Stimulated activated CD4-positive, alpha-beta T cell treated with anti-CD3 and anti-CD28 coated beads, Interleukin-15, amount 100 ng/mL, for 48 hours (primary cell): ENCODE measurements at places on chromosomes 4 and X.
A peak's percentile ranks its signal among the peaks of the same experiment; 100 is the strongest.

- no peak for DNase-seq
Measured at GRCh38 chr4:176957353-176958118, 164.8 kb upstream of the VEGFC start.

GRCh38 chr4:135194477-135194876, 992.9 kb upstream of the PABPC4L start:
- DNase-seq, result no peak

DNA sequence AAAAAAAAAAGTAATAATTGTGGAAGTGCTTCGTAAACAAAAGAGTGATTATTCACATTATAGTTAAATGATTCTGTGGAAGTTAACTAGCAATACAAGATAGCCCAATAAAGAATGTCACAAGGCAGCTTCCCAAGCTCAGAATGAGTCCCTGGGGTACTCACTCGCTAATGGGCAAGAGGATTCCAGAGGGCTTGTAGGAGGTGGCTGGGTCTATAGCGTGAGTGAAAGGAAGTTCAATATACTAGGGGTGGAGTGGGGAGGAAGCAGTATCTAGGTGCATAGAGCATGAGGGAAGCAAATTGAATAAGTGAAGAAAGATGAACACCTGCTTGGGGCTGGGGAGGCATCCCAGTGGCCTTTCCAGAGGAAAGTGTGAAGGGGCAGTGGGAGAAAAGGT, 42.5 kb downstream of the RTL5 start:
- DNase-seq, result no peak

- no peak for DNase-seq
Measured at GRCh38 chrX:101208152-101208905, 11.3 kb upstream of the DRP2 start.

- DNase-seq, result peak; percentile 0
Measured at GRCh38 chrX:18674417-18674787, 2.5 kb upstream of the RS1 start.

DNA sequence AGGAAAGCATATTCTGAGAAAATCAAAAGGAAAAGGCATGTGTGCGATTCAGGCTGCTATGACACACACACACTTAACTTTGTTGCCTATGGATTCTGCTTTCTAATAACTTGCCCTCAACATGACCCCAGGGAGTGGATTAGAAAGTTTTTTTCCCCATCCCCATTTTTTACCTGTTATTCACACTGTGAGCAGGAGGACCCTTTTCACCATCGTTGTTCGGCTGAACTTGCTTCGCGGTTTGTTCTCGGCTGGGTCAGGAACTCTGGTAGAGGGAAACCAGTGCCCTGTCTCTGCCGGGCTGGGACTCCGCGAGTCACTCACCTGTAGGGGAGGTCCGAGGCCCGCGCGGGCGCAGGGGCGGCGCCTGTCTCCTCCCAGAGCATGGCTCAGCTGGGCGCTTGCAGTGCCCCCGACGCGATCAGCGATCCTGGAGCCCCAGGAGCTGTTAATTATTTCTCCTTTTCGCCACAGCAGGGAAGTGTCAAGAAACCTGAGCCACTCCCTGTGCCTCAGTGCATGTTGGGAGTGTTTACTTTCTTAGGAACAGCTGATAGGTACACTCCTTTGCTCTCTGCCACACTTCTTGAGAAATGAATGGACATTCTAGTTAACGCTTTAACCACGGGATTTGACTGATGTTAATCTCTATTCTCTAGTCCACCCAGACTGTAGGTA, at the start of gene RASSF6:
Gene RASSF6 (minus strand): TSS at position 322 of the 678 bp plus-strand sequence. CDS start 8,641 bp downstream, outside the sequence.
- DNase-seq, result no peak

GRCh38 chr4:125734504-125734903, 419.7 kb downstream of the FAT4 start:
- no peak for DNase-seq

DNA sequence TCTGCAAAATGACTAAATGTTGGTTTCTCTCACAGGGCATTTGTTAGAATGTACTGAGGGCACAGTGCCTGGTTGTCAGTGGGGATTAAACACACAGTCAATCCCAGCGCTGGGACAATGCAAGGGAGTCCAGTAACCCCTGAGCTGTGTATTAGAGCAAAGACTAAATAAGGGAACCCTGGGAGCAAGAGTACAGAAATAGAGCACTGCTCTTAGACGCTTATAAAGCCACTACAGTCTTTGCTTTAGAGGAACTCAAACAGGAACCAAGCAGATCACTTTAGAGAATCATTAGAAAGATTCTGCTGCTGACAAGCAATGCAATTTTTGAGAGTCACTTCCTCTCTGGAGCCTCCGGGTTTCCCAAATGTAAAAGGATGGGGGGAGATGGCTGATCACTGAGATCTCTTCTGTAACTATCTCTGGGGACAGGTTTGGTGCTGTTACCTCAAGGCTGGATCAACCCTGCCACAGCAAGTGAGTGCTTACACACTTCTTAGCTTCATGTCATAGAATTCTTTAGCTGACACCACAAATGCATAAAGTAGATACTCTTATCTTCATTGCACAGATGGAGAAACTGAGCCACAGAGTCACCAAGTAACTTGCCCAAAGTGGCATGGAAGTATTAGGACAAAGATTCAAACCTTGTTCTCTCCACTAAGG, 137.8 kb upstream of the CPEB2 start:
- DNase-seq, result no peak

- DNase-seq, result no peak
Measured at GRCh38 chrX:55326985-55327384, 62.3 kb upstream of the PAGE3 start.

DNA sequence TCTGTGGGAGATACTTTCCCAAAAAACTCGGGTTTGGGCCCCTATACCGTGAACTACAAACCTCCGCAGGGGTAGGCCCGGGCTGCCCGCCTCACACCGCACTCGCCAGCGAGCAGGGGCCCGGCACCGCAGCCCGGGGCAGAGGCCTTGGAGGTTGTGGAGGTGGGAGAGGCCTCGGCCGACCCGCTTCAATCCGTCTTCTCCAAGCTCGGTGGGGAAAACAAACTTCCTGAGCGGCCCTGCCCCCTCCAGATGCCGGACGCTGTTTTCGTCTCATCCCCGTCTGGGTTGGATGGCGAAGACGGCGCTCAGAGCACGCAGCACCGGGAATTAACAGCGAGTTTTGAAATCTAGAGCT, 442 bp upstream of the MCUB start:
- DNase-seq, result peak; percentile 7

DNA sequence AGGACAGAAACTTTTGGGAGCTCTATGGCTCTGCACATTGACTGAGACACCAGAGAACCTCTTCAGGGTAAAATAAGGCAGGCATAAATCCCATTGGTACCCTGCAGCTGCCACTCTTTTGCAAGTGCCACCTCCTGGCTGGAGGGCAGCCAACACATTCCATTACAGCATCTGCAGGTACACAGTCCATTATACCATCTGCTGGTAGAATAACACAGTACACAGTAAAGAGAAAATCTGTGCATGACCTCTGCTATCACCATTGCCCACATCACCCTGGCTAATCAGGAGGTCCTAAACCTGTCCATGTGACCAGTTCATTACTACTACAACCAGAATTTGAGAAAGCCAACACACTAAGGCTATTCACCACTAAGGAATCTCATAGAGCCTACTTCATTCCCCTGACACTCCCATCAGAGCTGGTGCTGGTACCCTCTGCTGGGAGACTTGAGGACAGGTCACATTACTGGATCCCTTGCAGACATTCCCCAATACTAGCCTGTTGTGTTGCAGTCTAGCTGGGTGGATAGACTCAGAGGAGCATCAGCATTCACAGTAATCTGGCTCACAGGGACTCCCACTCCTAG, 176.2 kb upstream of the TACR3 start:
- DNase-seq, result no peak

DNA sequence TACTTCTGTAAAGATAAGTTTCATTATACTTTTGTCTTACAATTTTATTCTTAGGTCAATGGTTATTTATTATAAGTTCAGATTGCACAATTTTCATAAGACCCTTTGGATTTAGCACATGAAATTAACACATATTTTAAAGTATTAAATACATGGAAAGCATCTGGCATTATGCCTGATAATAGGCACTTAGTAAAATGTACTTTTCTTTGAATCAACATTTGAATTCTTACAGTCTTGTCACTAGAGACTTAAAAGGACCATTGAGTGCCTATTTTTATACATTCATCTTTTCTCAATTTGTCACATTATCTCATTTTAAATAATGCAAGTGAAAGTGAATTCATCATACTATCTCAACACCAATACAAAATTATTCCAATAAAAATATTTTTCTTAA, 23.0 kb downstream of the NIPAL1 start:
- no peak for DNase-seq

- DNase-seq, result no peak
Measured at GRCh38 chrX:72060196-72060920, 71.4 kb downstream of the RTL5 start.

DNA sequence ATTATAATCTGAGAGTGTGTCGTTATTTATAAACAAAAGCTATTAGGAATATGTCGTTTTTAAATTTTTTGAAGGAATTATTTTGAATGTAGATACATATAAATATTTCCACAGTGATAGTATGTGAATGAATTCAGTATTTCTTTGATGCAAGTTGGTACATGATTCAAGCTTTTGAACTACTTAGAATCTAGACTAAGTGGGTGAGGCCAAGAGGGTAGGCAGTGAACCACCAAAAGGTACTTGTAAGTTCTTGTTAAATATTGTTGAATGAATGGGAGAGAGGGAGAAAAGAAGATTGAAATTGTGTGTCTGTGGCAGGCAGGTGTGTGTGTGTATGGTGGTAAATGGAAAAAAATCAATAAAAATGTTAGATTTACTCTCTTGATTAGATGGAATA, 69.6 kb downstream of the ARFIP1 start:
- no peak for DNase-seq

DNA sequence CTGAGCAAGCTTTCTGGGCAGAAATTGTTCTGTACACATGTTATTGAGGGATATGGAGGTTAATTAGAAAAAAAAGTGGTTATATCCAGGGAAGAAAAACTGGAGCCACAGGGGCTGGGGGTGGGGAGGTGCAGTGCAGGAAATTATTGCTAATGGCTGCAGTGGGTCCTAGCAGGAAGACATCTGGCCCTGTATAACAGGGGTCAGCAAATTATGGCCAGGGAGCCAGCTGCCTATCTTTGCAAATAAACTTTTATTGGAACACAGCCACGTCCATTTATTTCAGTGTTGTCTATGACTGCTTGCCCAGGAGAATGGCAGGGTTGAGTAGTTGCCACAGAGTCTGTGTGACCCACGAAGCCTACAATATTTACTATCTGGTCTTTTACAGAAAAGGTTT, 23.4 kb upstream of the PRPS2 start:
- no peak for DNase-seq

DNA sequence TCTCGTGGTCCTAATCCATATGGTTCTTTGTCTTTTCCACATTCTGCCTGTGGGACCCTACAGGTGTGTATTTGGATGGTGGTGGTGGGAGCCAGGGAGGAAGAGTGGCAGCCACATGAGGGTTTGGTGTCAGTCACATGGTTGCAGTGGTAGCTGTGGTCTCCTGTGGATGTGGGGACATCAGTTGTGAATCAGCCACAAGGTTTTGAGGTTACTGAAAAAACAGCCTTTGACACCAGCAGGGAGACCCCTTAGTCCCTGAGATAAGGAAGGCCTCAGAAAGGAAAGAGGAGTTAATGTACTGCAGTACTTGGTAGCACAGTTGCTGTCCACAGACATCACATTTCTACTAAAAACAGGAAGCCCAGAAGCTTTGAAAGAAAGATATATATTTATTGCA, 15.8 kb upstream of the GAGE10 start:
- no peak for DNase-seq

DNA sequence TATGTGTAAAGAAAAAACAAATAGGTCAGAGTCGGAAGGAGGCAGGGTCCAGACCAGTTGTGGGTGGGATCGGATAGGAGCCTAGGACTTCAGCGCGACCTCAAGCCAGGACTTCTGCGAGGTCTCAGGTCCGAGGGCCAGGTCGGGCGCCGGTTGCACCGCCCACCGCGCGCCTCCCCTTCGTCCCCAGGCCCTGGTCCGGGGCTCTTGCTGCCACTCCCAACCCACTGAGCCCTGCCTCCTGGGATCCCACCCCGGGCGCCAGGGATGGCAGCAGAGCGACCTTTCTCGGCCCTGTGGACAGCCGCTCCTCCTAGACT, 12.3 kb downstream of the PITX2 start:
- no peak for DNase-seq

DNA sequence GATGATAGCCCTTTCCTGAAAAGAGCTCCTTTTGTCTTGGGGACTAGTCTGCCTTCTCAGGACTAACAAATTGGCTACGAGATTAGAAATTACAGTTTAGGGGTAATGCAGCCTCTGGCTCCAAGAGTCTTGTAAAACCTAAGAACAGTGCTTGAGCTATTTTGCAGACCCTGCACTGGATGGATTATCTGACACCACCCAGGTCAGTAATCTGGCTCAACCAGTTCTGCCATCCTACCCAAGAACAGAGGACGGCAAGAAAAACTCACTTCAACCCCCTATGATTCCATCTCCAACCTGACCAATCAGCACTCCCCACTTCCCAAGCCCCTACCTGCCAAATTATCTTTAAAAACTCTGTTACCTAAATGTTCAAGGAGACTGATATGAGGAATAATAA, 225.1 kb downstream of the FAM47A start:
- DNase-seq, result no peak

GRCh38 chr4:178871476-178871875, 1429.2 kb upstream of the AGA start:
- no peak for DNase-seq

- DNase-seq, result no peak
Measured at GRCh38 chrX:146602246-146602645, 207.3 kb upstream of the CXorf51B start.

- no peak for DNase-seq
Measured at GRCh38 chr4:85928775-85929591, 430.9 kb downstream of the MAPK10 start.

DNA sequence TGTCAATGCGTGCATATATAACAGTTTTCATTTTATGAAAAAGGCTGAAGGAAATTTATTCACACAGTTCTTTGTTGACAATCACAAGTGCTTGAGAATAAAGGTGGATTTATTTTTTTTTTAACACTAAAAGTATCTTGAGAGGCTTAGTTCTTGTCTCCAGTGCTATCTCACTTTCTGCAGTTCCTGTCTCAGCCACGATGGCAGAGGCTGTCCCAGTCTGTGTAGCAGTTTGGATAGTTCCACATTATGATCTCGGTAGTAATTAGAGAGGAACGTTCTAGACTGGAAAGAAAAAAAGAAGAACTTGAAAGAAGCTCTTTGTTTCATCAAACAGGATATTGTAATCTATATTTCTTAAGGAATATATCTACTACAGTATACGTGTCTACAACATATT, 229.0 kb downstream of the UGT8 start:
- DNase-seq, result no peak

GRCh38 chr4:143641361-143641760, 59.1 kb downstream of the FREM3 start:
- DNase-seq, result no peak

DNA sequence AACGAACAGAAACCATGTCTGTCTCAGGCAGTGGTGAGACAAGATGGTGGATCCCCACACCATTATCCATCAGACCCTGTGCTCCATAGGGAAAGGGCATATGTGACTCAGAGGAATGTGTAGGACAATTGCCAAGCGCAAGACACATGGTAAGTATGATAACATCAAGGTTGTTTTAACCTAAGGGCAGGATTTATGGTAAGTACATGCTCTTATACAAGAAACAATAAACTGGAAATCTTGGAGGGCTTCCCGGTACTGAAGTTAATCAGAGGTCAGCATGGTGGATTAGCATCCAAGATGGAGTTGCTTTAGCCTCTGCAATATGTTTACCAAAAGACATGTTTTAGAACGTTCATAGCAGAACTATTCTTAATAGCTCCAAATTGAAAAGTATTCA, 355.0 kb downstream of the PPP1R2C start:
- DNase-seq, result no peak
